Kidney epithelial cell (primary cell): ENCODE measurements at places on chromosomes 13 and 19. TPM values are rescaled to one million over a fixed set of nuclear protein-coding genes. Genes with fewer than 3 reads are reported as not detected.
A peak's percentile ranks its signal among the peaks of the same experiment; 100 is the strongest.

CALR3 gene
- not detected in 2 replicates for total RNA-seq

GZMM gene
- not detected in 2 replicates for total RNA-seq

RFPL4A gene
- not detected in 2 replicates for total RNA-seq

SBK2 gene
- total RNA-seq: 0.14 and 0.17 TPM in 2 replicates

NCAN gene
- total RNA-seq: 0.17 TPM in 1 of 2 replicates, not detected in the other

PRX gene
- total RNA-seq: 2.5 and 2.7 TPM in 2 replicates

SMAD9 gene
- 0.38 and 0.62 TPM in 2 replicates for total RNA-seq

CNFN gene
- not detected in 2 replicates for total RNA-seq

TMEM221 gene
- 0.75 TPM in 1 of 2 replicates, not detected in the other for total RNA-seq

MEIOSIN gene
- total RNA-seq: not detected in 2 replicates

KLK2 gene
- 0.96 TPM in 1 of 2 replicates, not detected in the other for total RNA-seq

CEACAM7 gene
- total RNA-seq: not detected in 2 replicates

ADGRL1 gene
- 15.0 and 20.6 TPM in 2 replicates for total RNA-seq

SULT2A1 gene
- not detected in 2 replicates for total RNA-seq

DNA sequence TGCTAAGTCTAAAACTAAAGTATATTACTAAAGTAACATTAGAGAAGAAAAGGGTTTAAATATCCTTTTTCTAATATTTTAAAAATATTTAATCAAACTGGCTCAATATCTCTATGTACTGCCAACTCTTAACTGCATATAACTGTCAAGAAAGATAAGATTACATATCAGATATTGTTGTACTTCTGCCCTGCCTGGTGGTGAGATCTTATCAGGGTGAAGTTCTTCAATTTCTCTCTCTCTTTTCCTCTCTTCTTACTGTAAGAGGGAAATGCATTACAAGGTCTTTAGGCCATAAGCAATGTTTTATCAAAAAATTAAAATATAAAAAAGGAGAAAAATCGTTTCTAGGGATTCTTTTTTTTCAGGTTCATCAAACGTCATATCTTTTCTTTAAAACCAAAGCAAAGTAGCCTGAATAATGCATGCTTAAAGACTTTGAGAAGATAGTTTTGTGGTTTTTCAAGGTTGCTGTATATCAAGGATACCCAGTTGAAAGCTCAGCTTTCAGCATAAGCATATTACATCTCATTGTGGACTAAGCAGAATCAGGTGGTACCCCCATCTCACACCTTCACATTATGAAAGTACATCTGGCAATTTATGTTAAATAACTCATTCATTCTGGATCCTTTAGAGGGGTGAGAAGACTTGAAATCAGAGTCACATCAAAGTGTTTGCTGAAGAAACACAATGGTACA lies 1625.7 kb upstream of the SLC10A2 start:
- DNase-seq: no peak

DNA sequence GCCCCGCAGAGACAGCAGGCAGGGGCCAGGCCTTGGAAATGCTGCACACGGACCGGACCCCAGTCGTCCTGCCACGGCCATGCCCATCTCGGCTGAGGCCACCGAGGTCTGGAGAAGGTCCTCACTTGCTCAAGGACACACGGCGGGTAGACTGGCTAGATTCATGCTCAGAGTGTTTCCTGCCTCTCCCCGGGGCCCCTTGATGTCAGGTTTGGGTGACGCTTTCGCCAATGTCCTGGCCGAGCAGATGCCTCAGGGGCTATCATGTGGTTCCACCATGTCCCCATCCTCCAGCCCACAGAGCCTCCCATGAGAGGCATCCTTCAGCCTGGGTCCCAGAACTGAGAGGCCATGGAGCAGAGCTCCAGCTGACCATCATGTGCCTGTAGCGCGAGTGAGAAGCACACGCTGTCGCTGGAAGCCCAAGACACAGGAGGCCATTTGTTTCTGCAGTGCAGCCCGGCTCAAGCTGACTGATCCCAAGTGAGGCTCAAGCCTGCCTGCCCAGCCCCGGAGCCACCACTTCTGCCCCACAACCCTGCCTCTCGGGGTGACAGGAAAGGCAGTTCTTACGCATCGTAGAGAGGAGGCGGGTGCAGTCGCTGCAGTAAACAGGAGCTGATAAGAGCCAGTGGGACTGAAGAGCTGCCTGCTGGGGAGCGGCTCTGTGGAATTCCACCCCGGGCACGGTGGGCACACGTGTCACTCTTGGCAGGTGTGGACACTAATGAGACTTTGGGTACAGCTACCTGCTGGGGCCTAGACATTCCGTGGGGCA lies 53.9 kb upstream of the GAS6 start:
- DNase-seq: no peak

DNA sequence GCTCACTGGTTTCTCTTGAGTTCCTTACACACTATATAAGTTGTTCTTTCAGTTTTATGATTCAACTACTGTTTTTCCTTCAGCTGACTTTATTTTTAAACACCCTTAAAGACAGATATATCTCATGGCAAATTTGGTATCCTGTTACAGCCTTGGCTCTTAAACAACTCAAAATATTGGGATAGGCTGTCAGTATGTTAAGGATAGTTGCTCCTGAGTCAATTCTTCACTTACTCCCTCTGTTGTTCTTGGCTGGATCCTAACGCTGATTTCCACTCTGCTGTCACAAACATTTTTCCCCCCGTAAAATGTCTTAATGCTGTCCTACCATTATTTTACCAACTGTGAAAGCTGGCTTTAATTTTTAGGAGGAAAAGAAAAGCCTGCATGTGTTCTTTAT lies 1.2 kb downstream of the KCNRG start:
- DNase-seq: no peak

- peak; percentile 90 for DNase-seq
These were observed 296.1 kb downstream of the PCDH9 start for GRCh38 chr13:66933994-66934393.

DNA sequence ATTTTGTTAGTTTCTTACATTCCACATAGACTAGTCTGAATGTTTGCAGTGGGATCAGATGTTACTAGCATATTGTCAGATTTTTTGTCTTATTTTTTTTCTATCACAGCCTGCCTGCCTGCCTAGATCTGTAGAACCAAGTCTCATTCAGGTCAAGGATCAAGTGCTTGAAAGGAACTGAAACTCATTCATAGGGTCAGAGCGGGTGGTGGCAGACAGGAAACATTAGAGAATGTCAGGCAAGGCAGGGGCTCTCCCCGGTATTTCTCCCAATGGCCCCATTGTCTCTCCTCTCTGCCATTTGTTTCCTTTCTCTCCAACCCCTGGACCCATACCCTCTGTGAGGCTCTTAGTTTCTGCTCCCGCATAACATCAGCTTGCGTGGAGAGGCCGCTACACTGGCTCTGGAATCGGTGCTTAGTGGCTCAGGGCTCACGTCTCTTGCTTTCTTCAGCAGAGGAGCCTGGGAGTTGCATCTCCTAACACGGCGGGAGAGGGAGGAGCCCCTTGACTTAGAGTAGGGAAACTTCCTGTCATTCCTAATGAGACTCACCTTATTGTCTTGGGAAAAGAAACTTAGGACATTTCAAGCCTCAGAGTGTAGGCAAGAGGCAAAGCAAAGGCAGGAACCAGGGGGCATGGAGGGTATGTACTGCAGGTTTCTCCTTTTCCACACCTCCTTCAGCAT lies 35.6 kb upstream of the SPATA13 start:
- DNase-seq: no peak

DNA sequence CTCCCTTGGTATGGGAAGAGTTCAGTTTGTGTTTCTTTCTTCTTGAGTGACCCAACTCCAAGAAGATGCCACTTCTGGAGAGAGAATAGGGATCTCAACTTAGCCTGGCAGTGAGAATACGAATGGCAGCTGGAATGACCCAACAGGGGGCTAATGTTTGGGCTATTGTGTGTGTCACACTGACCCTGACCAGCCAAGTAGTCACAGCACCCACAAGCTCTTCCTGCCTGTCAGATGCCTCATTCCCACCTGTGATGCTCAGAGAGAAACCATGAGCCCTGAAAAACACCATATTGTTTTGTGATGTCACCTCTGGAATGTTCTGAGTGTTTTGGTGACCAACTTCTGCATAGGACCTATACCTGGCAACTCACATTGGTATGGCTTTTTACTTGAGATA lies at the start of gene CBY2:
CBY2 (plus strand) TSS at position 233 of the 400 bp plus-strand sequence; CDS start at position 304, 71 bp downstream.
- no peak for DNase-seq

GRCh38 chr13:33840402-33840801 lies 22.5 kb downstream of the RFC3 start:
- DNase-seq: no peak

GRCh38 chr13:104936304-104936703 lies 1599.2 kb downstream of the EFNB2 start:
- DNase-seq: no peak

DNA sequence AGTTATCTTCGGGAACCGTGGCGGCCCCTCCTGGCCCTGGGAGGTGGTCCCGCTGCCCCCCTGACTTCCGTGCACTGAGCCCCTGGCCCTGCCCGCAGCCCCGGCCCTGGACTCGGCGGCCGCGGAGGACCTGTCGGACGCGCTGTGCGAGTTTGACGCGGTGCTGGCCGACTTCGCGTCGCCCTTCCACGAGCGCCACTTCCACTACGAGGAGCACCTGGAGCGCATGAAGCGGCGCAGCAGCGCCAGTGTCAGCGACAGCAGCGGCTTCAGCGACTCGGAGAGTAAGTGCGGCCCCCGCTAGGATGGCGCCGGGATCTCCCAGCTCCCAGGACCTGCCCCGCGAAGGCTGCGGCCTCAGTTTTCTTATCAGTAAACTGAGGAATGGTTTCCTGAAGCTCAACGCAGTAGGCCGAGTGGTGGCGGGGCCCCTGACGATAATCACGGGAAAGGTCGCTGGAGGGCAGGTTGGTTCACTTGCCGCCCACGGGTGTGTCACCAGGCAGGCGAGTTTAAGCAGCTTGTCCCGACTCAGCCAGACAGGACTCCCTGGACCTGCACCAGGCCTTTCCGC lies 924 bp downstream of the RGCC start:
- DNase-seq: no peak

DNA sequence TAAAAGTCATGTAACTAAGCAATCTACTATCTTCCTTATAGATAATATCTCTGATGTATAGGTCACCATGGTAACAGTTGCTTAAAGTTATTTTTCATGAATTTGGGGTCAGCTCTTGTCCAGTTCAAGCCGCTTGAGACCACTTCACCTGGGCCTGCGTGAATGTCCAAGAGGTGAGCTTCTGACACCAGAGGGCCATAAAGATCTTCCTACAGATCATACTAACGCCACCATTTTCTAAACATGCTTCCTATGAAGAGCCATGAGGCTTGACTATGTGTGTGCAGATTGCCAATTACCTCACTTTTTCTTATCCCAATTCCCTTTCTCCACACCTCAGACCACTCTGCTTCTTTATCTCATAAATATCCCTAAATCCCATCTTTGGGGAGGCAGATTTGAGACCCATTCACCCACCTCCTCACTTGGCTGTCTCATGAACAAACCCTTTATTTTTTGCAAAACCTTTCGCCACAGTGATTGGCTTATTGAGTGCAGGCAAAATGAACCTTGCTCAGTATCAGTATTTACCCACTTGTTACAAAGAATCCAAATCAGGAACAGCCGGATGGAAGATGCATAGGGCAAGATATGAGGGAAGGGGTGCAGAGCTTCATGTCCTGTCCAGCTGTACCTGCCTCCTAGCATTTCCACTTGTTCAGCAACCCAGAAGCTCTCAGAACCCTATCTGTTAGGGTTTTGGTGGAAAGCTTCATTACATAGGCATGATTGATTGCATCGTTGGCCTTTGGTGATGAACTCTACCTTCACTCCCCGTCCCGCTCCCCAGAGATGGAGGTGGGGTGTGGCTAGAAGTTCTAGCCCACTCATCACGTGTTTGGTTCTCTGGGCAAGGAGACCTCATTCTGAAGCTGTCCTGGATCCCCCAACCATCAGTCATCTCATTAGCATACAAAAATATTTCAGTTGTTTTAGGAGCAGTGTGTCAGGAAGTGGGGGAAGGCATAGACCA lies 34.2 kb downstream of the FAM187B start:
- no peak for DNase-seq

- no peak for DNase-seq
These were observed 604.7 kb downstream of the SLITRK6 start for GRCh38 chr13:85194482-85194881.

- no peak for DNase-seq
These were observed 69.8 kb downstream of the KCNRG start for GRCh38 chr13:50085063-50085462.

DNA sequence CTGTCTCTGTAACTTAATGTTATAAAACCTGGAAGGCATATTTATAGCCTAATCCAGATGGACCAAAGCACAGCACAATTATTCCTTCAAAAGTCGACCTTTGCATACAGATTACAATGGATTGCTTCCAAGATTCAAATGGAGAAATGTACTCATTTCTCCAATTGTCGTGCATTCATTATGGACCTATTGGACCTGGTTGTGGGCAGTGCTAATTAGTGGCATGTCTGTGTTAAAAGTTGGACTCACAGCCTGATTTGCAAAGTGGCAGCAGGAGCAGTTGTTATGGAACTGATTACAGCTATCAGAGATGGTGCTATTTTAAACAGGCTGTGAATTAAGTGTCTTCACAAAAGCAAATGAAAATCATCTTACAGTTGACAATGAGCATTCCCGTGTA lies 1529.3 kb upstream of the SLC10A2 start:
- no peak for DNase-seq

DNA sequence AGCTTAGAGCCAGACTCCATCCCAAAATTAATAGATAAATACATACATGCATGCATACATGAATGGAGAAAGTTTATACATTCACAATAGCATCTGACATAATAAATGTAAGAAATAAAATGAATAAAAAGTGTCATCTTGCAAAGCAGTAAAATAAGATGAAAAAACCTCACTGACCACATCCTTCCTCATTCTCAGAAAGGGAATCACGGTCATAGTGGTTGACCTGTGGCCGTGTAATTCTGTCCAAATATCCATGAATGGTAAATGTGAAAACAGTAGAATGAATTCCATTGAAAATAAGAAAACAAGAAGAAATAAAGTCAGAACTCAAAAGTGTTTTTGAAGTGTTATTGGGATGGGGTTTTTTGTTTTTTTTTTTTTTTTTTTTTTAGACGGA lies 9.8 kb upstream of the CDC42EP5 start:
- no peak for DNase-seq
